ENCODE measurements at places on chromosomes 2 and 18.

GRCh38 chr2:217248312-217248935 is 388.6 kb upstream of the TNP1 start:
- peak; percentile 62 for DNase-seq

- DNase-seq: no peak
Measured at GRCh38 chr2:182767578-182767977, 51.5 kb downstream of the DNAJC10 start.

- DNase-seq: no peak
Measured at GRCh38 chr18:79413426-79413825, 17.7 kb downstream of the NFATC1 start.

DNA sequence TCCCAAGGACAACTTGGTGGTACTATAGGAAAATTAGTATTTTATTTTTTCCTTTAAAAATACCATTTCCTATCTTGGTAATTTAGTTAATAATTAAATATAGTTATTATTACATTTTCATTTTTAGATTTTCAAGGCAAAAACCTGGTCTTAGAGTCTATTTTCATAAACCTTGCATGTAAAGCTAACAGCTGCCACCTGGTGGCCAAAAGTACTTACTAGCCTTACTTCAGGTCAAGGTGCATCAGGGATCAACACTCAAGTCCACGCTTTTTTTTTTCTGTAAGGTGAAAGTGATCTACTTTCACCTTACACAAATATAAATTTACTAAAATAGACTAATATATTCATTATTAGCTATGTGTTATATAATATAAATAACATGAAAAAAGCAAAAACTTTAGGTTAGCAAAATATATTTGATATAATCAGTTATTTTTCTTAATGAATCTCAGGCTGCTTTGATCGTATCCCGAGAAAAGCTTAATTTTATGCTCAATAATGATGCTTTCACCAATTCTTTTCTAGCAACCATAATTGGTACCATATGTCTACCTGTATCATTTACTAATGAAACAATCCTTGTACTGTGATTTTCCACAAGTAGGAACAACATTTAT is 62.5 kb downstream of the RELCH start:
- DNase-seq: peak; percentile 38

GRCh38 chr2:112706170-112706664 is 14.6 kb upstream of the NT5DC4 start:
- DNase-seq: no peak

DNA sequence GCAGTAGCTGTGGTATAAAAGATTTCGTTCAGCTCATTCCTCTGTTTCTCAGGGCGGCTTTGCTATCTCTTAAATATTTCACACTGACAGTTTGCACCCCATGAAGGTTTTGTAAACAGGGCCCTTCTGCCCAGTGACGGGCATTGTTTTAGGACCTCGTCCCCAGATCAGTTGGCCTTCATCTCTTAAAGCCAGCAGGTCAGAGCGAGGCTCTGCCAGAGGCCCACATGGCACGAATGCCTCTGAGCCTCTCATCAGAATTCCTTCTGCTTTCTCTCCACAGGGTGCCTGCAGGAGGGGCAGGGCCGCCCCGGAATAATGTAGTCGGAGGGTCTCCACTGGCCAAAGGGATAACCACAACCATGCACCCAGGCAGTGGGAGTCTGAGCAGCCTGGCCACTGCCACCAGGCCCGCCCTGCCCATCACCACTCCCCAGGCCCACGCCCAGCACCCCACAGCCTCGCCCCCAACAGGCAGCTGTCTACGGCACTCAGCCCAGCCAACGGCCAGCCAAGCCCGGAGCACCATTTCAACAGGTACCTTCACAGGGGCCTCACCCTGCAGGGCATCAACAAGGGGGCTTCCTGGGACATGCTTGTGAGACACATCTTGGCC is 177.0 kb downstream of the SEPTIN10 start:
- no peak for DNase-seq

- DNase-seq: no peak
Measured at GRCh38 chr2:7480431-7480830, 563.2 kb downstream of the RNF144A start.

GRCh38 chr18:42611134-42611533 is 504.4 kb downstream of the RIT2 start:
- no peak for DNase-seq

DNA sequence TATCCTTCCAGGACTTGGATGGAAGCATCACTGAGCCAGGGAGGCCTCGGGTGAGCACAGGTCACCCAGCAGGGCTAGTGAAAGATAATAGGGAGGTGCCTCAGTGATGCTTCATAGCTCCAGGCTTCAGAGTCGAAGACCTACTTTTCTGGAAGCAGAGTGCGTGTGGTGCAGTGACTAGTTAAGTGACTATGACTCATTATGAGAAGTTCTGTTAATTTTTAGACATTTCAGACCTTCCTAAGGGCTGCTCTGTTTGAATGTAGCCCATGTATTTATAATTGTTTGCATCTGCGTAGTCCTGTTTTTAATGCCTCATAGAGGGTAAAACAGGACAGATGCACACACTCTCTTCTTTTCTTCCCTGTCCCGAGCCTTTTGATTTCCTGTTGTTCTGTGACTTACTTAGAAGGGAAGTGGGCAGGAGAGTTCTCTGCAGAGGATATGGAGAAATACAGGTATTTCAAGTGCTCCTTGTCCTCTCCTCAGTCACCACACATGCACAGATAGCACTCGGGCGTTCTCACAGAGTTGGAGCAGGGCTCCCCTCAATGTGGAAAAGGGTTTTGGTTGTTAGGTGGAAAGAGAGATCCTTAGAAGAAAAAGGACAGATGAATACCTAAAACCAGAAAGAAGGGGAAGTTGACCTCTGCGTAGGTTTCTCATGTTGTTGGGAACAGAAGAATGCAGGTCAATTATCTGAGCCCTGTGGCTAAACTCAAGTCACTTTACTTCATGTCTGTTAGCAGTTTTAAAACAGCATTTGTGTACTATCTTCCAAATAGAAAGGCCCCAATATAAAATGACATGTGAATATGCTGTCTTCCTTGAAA is 34.7 kb downstream of the RALB start:
- peak; percentile 62 for DNase-seq

GRCh38 chr2:8872821-8873432 is 35.5 kb upstream of the KIDINS220 start:
- peak; percentile 16 for DNase-seq

GRCh38 chr2:163343316-163343715 is 392.5 kb downstream of the FIGN start:
- no peak for DNase-seq

DNA sequence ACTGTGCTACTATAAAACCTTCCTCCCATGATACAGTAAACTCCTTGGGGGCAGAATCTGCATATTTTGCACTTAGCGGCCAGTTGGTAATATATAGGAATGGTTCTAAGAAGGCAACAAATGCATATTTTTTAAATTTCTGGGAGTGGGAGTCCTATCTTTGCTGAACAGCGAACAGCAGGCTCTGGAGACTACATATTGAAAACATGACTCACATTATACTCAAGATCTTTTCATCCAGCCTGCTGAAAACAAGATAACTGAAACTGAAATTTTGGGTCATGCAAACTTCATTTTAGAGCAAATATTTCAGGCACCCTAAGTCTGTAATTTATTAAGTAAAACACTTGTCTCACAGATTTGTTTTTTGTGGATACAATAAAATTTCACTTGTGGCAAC is 122.2 kb downstream of the SATB2 start:
- DNase-seq: no peak

DNA sequence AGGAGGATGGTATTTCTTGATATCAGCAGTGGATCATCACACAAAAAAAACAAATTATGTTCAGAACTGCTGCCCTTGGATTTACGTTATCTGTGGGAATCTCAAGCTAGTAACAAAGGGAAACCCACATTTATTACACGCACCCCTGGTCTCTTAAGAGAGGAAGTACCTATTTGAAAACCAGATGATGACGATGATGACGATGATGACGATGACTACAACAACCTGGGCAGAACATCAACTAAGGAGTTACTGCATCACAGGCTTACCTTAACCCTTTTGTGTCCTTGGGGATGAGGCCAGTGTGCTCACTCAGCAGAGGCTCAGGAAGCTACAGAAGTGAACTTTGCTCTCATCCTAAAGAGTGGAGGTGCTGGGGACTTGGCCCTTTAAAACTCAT is 169.4 kb downstream of the FSHR start:
- DNase-seq: no peak

DNA sequence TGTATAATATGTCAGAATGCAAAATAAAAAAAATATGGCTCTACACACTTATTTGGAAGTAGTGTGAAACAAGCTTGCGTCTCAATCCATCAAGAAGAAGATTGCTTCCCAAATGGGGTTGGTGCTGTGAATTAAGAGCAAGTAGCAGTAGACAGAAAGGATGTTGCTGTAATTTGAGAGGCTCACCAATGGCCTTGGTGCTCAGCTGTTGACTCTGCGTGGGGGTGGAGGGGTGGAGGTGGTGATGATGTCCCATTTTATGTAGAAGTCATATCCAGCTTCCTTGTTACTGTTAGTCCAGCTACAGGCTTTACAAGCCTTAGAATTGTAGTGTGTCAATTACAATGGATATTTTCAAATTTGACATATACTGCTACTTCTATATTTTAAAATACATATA is 223.4 kb upstream of the RND3 start:
- no peak for DNase-seq

GRCh38 chr2:232300894-232301387 is 77.6 kb upstream of the ALPP start:
- DNase-seq: no peak

GRCh38 chr2:212711856-212712255 is 173.3 kb upstream of the ERBB4 start:
- peak; percentile 56 for DNase-seq

DNA sequence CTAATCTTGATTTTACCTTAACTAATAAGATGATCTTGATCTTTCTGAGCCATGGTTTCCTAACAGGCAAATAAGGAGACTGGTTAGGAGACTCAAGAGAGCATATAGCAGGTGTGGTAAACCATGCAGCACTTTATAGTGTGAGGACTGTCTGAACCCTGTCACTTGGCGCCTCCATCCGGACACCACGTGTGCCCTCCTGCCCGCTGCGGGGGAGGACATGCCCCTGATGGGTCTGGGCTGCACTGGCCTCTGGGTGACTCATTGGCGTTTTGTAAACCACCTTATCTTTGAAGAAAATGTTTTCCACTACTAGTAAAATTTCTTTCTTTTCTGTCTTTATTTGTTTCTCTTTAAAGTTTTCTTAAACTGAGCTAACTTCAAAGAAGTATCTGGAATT is 131.1 kb downstream of the FMNL2 start:
- no peak for DNase-seq

- DNase-seq: no peak
Measured at GRCh38 chr18:55918444-55918843, 330.5 kb upstream of the TCF4 start.

DNA sequence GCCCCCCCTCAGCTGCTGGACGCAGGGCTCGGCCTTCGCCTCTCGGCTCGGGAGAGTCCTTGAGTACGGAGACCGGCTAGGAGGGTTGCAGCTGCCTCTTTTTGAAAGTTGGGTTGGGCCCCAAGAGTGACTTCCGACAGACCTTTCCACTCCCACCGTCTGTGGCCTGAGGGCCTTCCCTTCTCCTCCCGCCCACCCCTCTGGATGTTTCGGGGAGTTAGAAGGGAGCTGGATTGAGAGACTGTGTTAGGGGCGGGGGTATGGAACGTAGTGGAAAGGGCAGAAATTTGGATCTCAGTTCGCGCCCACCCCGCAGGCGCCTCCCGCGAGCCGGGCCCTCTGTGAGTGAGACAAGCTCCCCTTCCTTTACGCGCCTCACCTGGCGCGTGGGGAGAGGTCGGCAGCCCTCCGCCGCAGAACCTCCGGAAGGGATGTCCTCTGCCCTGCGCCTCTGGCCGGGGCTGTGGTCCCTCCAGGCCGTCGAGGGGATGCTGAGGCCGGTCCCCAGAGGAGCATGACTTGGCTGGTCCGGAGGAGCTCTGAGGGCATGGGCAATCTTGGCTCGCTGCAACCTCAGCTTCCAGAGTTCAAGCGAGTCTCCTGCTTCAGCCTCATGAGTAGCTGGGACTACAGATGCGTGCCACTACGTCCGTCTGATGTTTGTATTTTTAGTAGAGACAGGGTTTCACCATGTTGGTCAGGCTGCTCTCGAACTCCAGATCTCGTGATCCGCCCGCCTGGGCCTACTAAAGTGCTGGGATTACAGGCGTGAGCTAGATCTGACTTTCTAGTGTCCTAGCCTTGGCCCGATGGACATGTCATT is 15.9 kb downstream of the C2orf74 start:
- no peak for DNase-seq

DNA sequence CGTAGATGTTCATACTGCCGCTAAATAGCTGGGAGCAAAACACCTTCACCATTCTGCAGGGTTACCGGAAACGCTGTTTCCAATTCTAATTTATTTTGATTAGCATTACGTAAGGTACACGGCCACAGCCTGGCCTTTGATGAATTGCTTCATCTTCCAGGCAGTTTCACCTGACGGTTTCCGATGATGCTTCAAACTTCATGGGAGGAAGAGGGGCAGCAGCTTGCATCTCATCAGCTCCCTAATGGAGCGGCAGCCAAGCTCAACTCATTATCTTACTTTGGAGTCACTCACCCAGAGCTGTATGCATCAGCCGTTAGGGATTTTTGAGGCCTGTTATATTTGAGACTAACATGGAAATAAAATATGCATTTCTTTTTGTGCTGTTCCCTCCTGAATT is 54.8 kb downstream of the TMEM18 start:
- DNase-seq: no peak

- DNase-seq: peak; percentile 53
Measured at GRCh38 chr2:138060301-138060635, 96.0 kb downstream of the HNMT start.

DNA sequence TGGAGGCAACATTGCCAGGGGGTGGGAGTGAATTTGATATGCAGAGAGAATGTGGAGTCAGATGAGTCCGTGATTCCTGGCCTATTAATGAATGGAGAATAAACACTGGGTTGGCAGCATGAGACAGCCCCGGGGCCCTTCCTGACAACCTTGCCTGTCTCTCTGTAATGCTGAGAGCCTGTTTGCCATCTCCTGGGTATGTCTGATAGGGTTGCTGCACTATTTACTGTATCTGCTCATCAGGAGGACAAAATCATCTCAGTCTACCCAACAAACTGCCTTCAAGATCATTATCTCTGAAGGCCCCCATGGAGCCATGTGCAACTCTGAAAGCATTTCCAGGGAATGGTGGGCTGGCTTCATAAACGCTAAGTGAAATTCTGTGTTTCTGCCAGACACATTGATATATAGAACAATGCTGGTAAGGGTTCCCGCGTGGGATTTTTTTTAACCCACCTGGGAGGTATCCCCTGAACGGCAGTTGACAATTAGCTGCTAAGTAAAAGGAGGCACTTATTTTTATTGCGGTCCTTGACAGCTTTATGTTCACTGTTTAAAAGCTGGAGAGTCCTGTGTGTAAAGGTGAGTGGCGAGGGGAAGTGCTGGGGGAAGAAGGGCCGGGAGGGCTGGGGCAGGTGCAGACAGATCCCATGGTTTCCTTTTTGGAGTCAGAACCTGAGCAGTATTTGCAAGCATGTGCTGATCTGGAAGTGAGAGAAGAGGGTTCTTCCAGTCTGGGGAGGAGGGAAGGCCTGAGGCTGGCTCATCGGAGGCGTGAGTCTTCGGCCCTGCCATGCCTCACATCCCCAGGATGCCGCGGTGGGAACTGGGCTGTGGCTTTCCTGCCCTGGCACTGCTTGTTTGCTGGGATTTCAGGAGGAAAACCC is 64.8 kb downstream of the ARHGAP25 start:
- no peak for DNase-seq

- DNase-seq: no peak
Measured at GRCh38 chr2:159944874-159945273, 117.5 kb downstream of the PLA2R1 start.
